Thyroid gland (tissue), 4 donors: ENCODE measurements at places on chromosomes 7 and 10. TPM values are rescaled to one million over a fixed set of nuclear protein-coding genes. Genes with fewer than 3 reads are reported as not detected.

TLX1 gene
- total RNA-seq: not detected

ANK3 gene
- total RNA-seq: 118 TPM

- no peak for DNase-seq
- no peaks in the 10 kb centered on the region for H3K36me3 ChIP-seq
- no peak overlapping the region for H3K4me3 ChIP-seq
- no peaks in the 10 kb centered on the region for H3K27me3 ChIP-seq
- H3K4me1 ChIP-seq: no peaks in the 10 kb centered on the region
These were observed 84.7 kb downstream of the CREB5 start for GRCh38 chr7:28497009-28497408.

ABCF2 gene
- total RNA-seq: 23.8 TPM

DNA sequence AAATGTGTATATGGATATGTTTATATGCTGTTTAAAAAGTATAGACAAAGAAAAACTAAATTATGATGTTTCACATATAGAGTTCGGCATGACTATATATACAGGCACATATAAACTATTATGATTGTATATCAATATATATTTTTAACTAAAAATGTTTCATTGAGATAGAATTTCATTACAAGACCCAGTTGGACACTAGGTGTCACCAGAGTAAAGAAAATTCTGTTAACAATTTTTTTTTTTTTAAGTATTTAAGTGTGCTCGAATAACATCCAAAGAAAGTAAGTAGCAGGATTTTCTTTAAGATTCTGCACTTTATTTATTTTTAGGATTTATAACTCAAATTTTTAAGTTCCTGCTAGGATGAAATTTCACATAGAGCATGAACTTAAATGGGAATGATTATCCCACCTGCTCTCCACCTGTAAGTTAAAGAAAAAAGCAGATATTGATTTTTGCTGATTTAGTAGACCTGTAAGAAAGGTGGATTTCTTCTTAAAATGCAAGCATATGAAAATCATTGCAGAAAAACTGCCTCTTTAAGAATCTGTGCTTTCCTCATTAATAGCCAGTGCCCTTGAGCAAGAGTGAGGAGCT lies 961.5 kb downstream of the PCDH15 start:
- no peaks in the 10 kb centered on the region for H3K36me3 ChIP-seq
- no peak for DNase-seq
- H3K27ac ChIP-seq: no peak overlapping the region

PRTFDC1 gene
- total RNA-seq: 6.9 TPM

- no peak overlapping the region for H3K4me3 ChIP-seq
- no peak overlapping the region for H3K27ac ChIP-seq
- no peaks in the 10 kb centered on the region for H3K36me3 ChIP-seq
- no peaks in the 10 kb centered on the region for H3K27me3 ChIP-seq
These were observed 136.8 kb downstream of the CRPPA start for GRCh38 chr7:16284581-16284980.

GRCh38 chr10:78450239-78450638 lies 416.6 kb downstream of the RPS24 start:
- DNase-seq: no peak
- no peak overlapping the region for H3K27ac ChIP-seq
- no peaks in the 10 kb centered on the region for H3K27me3 ChIP-seq
- no peaks in the 10 kb centered on the region for H3K4me1 ChIP-seq
- H3K4me3 ChIP-seq: no peak overlapping the region
- no peaks in the 10 kb centered on the region for H3K36me3 ChIP-seq

- H3K4me3 ChIP-seq: no peak overlapping the region
- no peak for DNase-seq
- H3K27me3 ChIP-seq: no peaks in the 10 kb centered on the region
- no peak overlapping the region for H3K27ac ChIP-seq
- no peaks in the 10 kb centered on the region for H3K36me3 ChIP-seq
These were observed 35.9 kb downstream of the FZD1 start for GRCh38 chr7:91299952-91300775.

GRCh38 chr10:32372000-32372875 lies 25.3 kb upstream of the EPC1 start:
- H3K4me3 ChIP-seq: no peak overlapping the region
- no peaks in the 10 kb centered on the region for H3K27me3 ChIP-seq
- no peak for DNase-seq
- no peak overlapping the region for H3K27ac ChIP-seq
- H3K4me1 ChIP-seq: peaks cover 31% of the 10 kb centered on the region

GBX1 gene
- total RNA-seq: not detected

DNA sequence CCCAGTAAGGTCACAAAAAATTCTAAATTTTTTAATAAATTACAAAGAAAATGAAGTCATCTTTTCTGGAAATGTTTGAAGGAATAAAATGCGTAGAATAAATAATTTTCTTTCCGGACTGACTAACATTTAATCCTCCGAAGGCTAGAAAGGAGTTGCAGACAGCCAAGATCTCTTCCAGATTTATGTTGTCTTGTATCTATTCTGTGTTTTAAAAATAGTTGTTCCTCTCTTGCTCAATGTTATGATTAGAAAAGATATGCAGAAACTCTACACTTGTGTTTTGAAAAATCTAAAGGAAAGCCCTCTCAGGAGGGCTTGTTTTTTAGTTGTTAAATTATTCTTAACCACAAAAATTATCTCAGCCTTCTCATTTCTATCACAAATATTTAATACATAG lies 70.7 kb downstream of the MACC1 start:
- DNase-seq: no peak
- H3K4me1 ChIP-seq: no peaks in the 10 kb centered on the region
- H3K36me3 ChIP-seq: no peaks in the 10 kb centered on the region
- H3K27me3 ChIP-seq: no peaks in the 10 kb centered on the region

DNA sequence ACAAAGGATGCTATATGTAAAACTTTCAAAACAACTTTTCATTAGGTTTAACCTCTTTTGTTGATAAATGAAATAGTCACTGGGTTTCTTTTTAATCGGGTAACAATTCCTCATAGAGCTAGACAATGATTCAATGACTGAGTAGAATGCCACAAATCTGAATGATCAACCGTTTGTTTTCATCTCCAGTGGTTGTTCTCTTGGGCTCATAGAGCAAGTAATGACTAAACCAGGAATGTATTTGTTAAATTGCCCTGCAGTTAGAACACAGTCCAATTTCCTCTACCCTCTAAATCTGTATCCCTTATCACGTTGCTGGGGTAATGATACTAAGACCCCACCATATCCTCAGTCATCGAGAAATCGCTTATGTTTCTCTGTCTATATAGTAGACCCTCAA lies 40.0 kb downstream of the CNNM1 start:
- H3K4me3 ChIP-seq: no peak overlapping the region
- no peaks in the 10 kb centered on the region for H3K27me3 ChIP-seq
- H3K4me1 ChIP-seq: no peaks in the 10 kb centered on the region
- H3K27ac ChIP-seq: no peak overlapping the region
- DNase-seq: no peak
- no peaks in the 10 kb centered on the region for H3K36me3 ChIP-seq

GRCh38 chr10:95793401-95794045 lies 37.6 kb downstream of the ENTPD1 start:
- no peaks in the 10 kb centered on the region for H3K27me3 ChIP-seq
- H3K36me3 ChIP-seq: no peaks in the 10 kb centered on the region
- peak overlapping the region; percentile 71 for H3K27ac ChIP-seq

- H3K27me3 ChIP-seq: no peaks in the 10 kb centered on the region
- no peak for DNase-seq
- H3K27ac ChIP-seq: no peak overlapping the region
- H3K36me3 ChIP-seq: no peaks in the 10 kb centered on the region
These were observed 295.4 kb downstream of the PRPF18 start for GRCh38 chr10:13882119-13882711.

DNA sequence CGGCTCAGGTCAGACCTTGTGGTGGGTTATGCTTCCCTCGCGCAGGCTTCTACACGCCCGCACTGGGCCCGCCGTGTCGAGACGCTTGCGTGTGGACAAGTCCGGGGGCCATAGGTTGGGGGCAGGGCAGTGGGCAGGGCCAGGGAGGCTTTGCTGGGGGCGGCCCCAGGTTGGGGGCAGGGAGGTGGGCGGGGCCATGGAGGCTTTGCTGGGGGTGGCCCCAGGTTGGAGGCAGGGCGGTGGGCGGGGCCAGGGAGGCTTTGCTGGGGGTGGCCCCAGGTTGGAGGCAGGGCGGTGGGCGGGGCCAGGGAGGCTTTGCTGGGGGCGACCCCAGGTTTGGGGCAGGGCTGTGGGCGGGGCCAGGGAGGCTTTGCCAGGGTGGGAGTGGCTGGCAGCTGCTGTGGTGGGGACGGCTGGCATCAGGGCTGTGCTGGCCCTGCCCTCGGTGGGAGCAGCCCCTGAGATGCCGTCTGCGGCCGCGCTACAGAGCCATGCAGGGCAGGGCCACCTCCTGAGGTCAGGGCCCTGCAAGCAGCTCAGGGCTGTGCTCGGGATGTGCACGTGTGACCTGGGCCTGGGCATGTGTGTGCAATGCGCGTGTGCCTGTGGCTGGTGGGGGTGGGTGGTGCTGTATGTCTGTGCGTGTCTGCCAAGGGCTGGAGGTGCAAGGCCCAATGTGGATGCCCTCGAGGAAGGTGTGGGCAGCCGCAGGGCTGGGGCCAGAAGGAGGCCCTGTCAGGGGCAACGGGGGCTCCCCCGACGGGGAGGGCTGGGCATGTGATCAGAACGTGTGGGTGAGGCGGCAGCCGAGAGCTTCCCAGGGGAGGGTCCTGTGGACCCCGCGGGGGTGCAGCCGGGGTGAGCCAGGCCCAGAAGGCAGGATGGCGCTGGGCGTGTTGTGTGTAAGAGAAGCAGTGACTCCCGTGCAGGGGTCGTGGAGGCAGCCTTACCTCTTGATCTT lies 72.5 kb upstream of the NKX6-2 start:
- no peak for DNase-seq
- no peaks in the 10 kb centered on the region for H3K4me1 ChIP-seq
- H3K36me3 ChIP-seq: no peaks in the 10 kb centered on the region

GRCh38 chr10:63843107-63843506 lies 321.9 kb downstream of the REEP3 start:
- no peak overlapping the region for H3K27ac ChIP-seq
- H3K36me3 ChIP-seq: no peaks in the 10 kb centered on the region
- DNase-seq: no peak
- H3K4me3 ChIP-seq: no peak overlapping the region
- no peaks in the 10 kb centered on the region for H3K27me3 ChIP-seq
- H3K4me1 ChIP-seq: no peaks in the 10 kb centered on the region

RAPGEF5 gene
- total RNA-seq: 46.5 TPM

- no peak for DNase-seq
- no peak overlapping the region for H3K4me3 ChIP-seq
- H3K4me1 ChIP-seq: no peaks in the 10 kb centered on the region
- H3K27ac ChIP-seq: no peak overlapping the region
These were observed 52.9 kb upstream of the NEBL start for GRCh38 chr10:20949967-20950366.

DNA sequence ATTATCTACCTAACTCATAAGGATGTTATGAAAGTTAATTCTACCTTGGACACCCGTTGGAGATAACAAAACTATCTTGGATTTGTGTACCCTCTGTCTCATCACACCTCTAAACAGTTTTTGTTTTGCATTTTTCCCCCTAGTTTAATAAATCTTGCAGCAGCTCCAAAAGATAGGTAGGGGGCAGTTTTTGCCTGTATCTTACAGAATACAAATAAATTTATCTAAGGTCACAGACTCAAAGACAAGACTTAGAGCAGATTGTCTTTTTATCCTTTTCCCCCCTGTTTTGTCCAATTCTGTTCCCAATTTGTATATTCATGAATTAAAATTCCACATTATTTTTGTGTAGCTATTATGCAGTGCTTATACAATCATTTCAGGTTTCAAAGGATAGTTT lies 5.0 kb upstream of the SORCS1 start:
- H3K36me3 ChIP-seq: no peaks in the 10 kb centered on the region
- no peaks in the 10 kb centered on the region for H3K27me3 ChIP-seq
- H3K4me3 ChIP-seq: no peak overlapping the region
- DNase-seq: no peak
- no peak overlapping the region for H3K27ac ChIP-seq

DNA sequence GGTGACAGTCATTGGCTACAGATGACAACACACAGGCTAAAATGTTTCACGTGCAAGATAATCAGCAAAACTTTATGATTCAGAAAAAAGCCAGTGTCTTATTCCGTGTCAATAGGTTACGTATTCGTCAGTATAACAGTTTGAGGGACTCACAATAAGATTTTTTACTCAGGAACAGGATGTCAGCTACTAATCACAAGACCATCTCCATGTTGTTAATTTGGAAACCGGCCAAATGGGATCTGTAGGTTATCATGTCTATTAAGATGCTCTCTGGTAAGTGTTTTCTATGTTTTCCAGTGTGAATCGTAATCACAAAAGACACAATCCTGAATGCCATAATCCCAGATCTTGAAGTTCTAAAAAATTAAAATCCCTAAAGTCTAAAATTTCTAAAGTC lies 197.3 kb downstream of the ETV1 start:
- H3K27ac ChIP-seq: no peak overlapping the region
- no peak for DNase-seq
- H3K4me1 ChIP-seq: no peaks in the 10 kb centered on the region
- no peaks in the 10 kb centered on the region for H3K36me3 ChIP-seq
- H3K27me3 ChIP-seq: no peaks in the 10 kb centered on the region

GRID2IP gene
- total RNA-seq: 0.13 TPM

DNA sequence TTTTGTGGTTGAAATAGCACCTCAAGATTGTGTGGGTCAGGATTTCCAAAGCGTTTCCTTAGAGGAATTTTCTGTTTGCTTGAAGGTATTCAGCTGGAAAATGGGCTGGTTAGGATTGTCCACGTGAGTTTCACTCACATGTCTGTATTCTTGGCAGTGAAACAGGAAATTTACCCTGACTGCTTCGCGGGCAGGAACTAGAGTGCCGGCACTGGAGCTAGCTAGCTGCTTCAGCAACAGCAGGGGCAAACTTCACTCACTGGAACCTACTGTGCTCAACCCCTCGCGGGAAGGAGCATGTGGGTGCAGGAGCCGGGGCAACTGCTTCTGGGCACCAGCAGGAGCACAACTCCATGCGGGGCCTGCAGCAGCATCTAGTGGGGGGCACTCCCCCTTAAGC lies 38.0 kb upstream of the RTKN2 start:
- H3K4me3 ChIP-seq: no peak overlapping the region
- H3K36me3 ChIP-seq: no peaks in the 10 kb centered on the region
- no peaks in the 10 kb centered on the region for H3K27me3 ChIP-seq

DNA sequence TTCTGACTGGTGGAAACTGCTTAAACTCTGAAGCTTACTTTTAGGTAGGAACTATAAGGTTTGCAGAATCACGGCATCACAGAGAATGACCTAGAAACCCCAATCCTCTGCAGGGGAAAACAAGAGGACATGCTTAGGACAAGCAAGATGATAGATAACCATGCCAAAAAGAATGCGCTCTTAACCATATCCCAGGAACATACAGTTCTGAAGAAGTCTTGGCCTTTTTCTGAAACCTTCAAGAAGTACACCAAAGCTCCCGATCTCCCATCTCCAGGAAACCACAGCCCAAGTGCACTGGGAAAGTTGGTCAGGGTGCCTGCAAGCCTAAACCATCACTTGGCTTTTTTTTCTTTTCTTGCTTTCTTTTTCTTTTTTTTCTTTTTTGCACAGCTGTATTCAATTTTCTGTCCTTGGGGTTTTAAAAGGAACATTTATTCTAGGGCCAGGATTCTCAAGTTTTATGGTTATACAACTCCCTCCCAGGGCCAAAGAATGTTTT lies 12.2 kb upstream of the SVIL start:
- H3K36me3 ChIP-seq: no peaks in the 10 kb centered on the region
- H3K27ac ChIP-seq: peak overlapping the region; percentile 77
- H3K4me3 ChIP-seq: no peak overlapping the region
- no peak for DNase-seq
- peaks cover 55% of the 10 kb centered on the region for H3K4me1 ChIP-seq

CYP17A1 gene
- total RNA-seq: 12.6 TPM

GLI3 gene
- 10.1 TPM for total RNA-seq

GRCh38 chr7:1227814-1228544 lies 4.7 kb upstream of the UNCX start:
- no peaks in the 10 kb centered on the region for H3K4me1 ChIP-seq
- no peak overlapping the region for H3K4me3 ChIP-seq

- H3K36me3 ChIP-seq: no peaks in the 10 kb centered on the region
- no peak overlapping the region for H3K4me3 ChIP-seq
- no peak overlapping the region for H3K27ac ChIP-seq
These were observed 229.4 kb upstream of the MYO3A start for GRCh38 chr10:25704622-25705021.
